ENCODE measurements at places on chromosomes 2 and 18.

- no peak for DNase-seq
Measured at GRCh38 chr2:200618590-200619021, 32.8 kb downstream of the AOX1 start.

DNA sequence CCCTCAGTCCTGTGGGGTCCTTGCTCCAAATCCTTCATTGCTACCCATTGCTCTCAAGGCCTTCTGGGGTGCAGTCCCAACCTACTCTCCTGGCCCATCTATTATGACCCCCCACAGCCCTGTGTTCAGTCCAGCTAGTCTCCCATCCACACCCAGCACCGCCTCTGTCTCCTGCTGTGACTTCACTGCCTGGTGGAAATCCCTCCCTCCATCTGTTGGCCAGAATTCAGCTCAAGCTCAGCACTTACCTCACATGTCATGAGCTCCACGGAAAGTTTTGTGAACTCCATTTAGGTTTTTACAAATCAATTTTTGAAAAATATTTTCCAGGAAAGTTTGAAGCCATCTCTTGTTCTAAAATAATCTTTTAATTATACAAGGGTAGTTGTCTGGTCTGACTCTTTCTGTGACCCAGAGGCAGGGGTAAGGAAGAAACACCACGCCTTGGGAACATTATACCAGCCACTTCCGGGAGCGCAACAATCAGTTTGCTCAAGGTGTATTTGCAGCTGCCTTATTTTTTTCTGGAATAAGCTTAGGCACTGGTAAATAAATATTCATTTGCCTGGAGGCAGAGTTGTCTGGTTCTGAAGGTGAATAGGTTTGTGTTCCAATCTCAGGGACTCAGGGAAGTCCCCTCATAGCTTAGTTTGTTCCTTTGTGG lies 110.8 kb downstream of the VIT start:
- no peak for DNase-seq

DNA sequence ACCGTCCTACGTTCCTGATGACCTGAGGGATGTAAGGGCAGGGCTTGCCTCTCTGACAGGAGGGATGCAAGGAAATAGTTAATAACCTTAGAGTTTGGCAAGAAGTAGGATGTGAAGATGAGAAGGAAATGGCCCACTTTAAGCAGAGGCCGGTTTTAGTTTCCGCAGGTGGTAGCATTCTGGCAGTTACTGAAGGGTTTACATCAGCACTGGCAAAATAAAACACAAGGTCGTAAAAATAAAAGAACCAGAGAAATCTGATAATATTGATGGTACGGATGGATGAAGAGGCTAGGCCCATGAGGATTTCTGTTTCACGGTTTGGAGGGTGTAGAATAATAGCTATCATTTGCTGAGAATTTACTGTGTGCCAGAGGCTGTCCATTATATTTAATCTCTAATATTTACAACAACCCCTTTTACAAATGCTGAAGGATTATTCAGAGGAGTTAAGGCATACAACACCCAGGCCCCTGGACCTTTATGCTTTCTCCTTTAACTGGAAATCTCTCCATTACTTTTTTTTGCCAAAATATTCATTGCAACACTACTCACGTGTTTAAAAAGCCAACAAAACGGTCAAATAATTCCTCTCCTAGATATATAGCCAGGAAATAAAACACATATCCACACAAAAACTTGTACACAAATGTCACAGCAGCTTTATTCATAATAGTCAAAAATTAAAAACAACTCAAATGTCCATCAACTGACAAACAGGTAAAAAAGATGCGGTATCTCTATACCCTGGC lies 28.5 kb downstream of the DAPL1 start:
- DNase-seq, result no peak

- DNase-seq, result no peak
Measured at GRCh38 chr2:52879561-52879960, 888.0 kb upstream of the CHAC2 start.

- no peak for DNase-seq
Measured at GRCh38 chr18:78792736-78793135, 186.9 kb upstream of the SALL3 start.

DNA sequence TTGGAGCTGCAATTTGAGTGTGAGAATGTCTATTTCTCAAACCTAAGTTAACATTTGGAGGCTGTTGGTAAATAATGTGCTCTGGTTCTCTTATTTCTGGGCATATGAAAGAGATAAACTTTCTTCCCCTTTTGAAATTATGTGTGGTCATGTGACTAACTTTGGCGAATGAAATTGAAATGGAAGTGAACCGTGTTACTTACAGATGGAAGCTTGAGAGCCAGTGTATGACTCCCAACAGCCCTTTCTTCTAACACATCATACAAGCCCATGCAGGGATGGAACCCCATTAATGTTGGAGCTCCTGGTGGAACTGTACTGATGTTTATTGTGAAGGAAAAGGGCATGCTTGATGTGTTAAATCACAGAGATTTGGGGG lies 725.8 kb downstream of the TSN start:
- DNase-seq, result no peak

- DNase-seq, result no peak
Measured at GRCh38 chr18:71899183-71899582, 645.0 kb downstream of the CBLN2 start.

- no peak for DNase-seq
Measured at GRCh38 chr18:67260841-67261240, 255.7 kb downstream of the DSEL start.

DNA sequence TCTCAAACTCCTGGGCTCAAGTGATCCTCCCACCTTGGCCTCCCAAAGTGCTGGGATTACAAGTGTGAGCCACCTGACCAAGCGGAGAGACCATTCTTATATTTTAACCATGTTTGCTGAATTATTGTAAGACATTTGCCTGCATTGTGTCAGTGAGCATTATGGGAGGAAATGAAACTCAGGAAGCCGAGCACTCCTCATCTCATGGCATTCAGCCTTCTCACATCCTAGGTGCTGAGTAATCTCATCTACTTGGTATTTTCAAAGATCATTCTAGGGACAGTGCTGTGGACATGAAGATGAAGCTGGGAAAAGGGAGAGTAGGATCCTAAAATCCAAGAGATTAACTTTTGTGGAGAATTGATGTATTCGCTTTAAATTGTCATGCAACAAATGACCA lies 66.1 kb downstream of the NAPG start:
- DNase-seq, result no peak

- DNase-seq, result no peak
Measured at GRCh38 chr2:118265873-118266455, 177.7 kb downstream of the INSIG2 start.
